T-helper 1 cell (primary cell): ENCODE measurements at places on chromosomes 12 and 14.

- no peak for DNase-seq
Observed at GRCh38 chr12:32897687-32898573, 1.4 kb upstream of the PKP2 start.

DNA sequence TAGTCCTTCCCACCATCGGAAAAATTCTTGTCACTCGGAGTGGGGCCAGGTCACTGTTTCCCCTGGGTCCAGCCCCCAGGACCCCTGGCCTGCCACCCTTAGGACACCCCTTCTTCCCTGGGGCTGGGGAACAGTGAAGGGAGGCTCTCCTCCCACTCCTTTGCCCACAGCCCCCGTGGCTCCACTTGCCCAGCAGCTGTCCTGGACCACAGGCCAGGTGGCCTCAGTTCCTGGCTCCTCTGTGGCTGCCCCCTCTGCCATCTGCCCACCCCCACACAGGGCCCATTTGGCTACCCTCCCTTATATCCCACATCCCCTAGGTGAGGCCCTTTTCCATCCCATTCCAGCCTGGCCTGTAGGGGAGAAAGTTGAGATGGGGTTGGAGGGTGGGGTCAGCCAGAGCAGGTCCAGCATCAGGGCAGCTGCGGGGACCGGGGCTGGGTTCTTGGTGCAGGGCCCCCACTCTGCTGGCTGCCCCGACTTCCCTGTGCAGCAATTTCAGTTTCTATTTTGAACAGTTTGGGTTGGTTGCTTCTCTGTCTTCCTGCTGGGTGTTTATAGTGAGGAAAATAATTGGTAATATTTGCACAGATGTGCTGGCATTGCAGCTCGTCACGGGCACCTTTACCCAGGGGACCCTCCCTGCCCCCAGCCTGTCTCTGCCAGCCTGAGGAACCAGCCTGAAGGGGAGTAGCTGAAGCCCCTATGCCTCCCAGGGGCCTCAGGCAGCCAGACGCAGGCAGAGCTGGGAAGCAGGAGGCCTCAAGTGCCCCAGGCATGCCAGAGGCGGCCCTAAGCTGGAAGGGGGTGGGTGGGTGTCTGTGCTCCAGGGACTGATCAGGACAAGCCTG, 23.4 kb downstream of the SYNDIG1L start:
- DNase-seq = no peak

GRCh38 chr12:130031571-130032189, 127.9 kb upstream of the TMEM132D start:
- DNase-seq = peak; percentile 13

- DNase-seq = no peak
Observed at GRCh38 chr14:68551045-68551683, 241.7 kb downstream of the ZFP36L1 start.

DNA sequence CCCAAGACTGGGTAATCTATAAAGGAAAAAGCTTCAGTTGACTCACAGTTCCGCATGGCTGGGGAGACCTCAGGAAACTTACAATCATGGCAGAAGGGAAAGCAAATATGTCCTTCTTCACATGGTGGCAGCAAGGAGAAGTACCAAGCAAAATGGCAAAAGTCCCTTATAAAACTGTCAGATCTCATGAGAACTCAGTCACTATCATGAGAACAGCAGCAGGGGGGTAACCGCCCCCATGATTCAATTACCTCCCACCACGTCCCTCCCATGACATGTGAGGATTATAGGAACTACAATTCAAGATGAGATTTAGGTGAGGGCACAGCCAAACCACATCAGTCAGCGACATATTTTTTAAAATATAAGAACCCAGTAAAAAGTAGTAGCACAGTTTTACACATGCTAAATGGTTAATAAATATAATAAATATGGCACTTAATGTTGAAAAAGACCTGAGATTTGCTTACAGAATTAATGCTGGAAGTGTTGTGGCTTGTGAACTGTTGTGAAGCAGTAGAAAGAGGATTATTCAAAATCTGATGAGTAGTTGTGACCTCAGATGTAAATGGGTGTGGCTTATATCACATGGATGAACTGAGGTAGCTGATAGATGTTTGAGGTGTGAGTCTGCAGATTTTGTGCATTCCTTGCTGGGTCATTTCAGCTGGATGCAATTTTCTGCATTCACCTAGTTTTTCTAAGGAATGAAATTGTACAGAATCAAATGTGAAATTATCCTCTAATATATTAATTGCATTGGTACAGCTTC, 46.9 kb upstream of the CHPT1 start:
- DNase-seq = no peak

DNA sequence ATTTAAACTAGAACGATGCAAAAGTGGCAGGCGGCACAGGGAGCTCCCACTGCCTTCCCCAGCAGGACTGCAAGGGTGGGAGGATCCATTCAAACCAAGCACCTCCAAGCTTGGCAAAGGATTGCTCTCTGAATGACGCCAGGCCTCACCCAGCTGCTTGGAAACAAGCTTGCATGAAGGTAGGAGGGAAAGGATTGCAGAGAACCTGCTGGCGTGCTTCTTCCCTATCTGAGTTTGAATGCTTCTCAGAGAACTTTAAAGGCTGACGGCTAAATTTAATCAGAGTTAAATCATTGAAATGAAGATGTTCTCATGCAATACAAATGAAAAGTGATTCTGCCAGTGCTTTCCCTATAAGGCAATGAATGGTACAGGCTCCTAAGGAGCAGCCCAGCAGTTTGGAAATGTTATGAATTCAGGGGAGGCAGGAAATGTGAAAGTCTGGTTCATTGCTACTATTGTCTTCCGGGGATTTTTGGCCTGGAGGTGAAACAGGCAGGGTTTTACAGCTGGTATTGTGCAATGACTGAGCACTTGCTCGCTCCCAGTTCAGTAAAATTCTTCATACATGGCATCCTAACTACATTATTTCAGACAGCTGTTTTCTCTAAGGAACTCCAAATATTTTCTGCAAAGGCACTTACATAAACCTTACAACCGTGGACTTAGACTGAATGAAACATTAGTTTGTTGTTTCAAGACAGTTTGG, 31.9 kb upstream of the DUSP6 start:
- DNase-seq = no peak

DNA sequence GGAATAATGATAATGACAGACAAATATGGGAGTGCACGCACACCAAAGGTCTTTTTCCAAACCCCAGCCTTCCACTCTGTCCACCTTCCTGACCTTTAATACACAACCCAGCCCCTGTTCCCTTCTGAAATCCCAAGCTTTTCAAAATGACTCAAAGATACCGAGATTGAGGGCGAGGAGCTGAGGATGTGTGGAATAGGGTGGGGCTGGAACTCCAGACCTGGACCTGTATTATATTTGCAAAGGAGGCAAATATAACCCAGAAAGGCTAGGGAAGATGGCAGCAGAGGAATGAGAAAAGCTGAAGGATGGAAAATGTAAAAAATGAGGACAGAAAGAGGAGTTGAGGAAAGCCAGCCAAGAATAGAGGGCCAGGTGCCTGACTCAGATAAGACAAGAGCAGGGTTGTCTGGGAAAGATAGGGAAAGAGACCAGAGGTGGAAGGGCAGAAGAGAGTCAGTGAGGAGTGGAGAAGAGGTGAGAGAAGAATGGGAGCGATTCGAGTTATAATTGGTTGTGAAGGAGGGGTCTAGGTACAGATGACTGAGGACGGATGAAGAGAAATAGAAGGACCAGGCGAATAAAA, 1.0 kb upstream of the PTMS start:
- no peak for DNase-seq

GRCh38 chr12:63949902-63950301, 105.4 kb downstream of the SRGAP1 start:
- no peak for DNase-seq

DNA sequence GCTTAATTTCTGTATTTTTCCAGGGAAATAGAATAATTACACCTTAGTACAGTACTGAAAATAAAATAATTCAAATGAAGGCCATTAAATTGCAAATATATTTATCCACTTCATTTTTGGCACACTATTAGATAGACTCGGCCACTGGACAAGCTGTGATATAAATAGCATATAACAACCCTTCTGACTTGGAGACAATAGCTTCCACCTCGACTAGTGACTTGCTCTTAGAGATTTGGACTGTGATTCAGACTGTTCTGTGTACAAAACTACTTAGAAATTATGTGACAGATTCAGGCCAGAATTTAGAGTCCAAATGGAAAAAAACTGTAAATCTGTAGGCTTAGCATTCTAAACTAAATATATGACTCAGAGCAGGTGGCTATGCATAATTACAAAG, 949.9 kb downstream of the LRFN5 start:
- no peak for DNase-seq

- no peak for DNase-seq
Observed at GRCh38 chr12:26767865-26768264, 65.1 kb downstream of the ITPR2 start.

DNA sequence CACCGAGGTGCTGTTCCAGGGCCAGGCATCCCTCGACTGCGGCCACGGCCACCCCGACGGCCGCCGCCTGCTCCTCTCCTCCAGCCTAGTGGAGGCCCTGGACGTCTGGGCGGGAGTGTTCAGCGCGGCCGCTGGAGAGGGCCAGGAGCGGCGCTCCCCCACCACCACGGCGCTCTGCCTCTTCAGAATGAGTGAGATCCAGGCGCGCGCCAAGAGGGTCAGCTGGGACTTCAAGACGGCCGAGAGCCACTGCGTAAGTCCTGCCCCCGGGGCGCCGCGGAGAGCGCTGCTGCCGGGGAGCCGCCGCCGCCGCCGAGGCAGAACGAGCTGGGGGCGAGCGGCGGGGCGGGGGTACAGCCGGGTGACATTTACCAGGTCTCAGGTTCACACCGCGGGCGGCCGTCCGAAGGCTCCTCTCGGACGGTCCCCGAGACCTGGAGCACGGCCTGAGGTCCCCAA, 1.4 kb downstream of the PLXNC1 start:
- DNase-seq = no peak

DNA sequence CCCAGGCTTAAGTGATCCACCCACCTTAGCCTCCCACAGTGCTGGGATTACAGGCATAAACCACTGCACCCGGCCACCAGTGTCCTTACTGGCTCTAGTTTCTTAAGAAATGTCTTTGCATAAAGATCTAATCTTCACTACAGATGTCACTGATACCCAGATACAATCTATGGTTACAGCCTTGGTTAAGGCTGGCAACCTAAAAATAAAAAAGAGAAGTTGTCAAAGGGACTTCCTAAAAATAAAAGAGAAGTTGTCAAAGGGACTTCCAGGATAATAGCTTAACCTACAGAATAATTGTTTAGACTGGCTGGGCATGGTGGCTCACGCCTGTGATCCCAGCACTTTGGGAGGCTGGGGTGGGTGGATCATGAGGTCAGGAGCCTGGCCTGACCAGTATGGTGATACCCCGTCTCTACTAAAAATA, 27.6 kb downstream of the ETFBKMT start:
- DNase-seq = no peak

DNA sequence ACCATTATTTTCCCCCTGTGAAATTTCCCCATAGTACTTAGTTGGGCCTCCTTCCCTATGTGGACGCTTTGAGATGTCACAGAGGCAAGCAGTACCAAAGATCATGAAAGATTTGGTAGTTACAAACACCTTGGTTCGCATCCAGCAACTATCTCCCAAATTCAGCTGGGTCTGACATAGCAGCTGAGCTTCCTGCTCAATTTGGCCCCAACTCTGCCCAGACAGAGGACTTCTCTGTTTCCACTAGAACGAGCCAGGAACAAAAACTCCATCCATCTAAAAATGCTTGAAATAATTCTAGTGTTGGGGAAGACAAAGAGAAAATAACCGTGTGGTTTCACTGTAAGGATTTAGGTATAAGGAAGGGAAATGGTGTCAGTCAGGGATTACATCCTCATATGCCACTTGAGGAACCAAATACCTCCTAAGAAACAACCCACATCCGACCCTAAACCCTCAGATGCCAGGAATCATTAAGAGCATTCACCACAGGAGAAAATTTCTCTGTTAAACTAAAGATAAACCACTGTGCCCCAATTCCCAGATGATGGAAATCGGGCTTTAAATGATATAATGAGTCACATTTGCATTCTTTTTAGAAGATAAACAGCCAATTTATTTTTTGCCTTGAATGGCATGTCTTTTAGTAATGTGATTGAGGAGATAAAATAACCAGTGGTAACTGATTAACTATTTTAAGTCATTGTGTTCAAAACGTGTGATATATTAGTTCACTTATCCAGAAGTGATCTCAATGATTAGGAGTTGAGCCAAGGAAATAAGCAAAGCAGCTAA, 103.7 kb upstream of the IFNG-AS1 start:
- DNase-seq = no peak

GRCh38 chr14:74963705-74964271, 8.4 kb upstream of the PGF start:
- no peak for DNase-seq

GRCh38 chr14:34172550-34173368, 221.9 kb upstream of the EGLN3 start:
- no peak for DNase-seq

GRCh38 chr14:53448682-53449081, 295.6 kb upstream of the DDHD1 start:
- DNase-seq = no peak

DNA sequence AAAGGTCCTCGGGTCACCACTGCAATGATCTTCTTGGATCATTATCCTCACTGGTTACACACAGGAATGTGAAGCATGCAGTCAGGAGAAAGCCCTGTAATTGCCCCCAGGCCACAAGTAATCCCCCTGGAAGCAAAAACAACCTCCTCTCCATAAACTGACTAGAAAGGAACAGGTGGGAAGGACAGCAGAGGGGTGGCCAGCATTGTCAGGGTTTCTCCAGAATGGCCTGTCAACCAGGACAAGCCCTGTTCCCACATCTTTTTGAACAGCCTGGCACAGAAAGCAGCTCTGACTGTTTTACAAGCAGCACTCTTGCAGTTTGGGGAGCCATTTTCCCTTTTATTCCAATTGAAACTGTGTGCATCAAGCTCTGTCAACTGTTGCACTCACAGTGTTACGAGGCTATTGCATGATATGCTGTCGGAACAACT, 36.1 kb downstream of the TMCC3 start:
- no peak for DNase-seq

DNA sequence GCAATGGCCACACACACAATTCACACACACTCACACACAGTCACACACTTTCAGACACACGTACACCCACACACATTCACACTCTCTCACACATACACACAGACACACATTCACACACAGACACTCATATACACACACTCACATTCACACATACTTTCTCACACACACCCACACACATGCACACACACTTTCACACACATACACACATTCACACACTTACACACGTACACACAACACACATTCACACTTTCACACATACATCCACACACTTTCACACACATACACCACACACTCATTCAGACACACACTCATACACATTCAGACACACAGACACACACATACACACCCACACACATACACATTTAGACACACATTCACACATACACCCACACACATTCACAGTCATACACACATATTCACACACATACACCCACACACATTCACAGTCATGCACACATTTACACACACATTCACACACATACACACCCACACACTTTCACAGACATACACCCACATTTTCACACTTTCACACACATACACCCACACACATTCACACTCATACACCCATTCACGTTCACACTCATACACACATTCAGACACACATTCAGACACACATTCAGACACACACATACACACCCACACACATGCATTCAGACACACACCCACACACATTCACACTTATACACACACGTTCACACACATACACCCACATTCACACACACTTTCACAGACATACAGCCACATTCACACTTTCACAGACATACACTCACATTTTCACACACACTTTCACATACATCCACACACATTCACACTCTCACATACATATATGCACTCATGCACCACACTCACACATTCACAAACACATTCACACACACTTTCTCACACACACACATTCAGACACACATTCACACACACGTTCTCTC, 52.6 kb upstream of the C14orf180 start:
- DNase-seq = no peak
